ENCODE measurements at places on chromosomes 1 and 21.

GRCh38 chr1:42758641-42759040, 8.2 kb downstream of the P3H1 start:
- no peak for DNase-seq

GRCh38 chr1:235265900-235266299, 62.1 kb downstream of the ARID4B start:
- no peak for DNase-seq

GRCh38 chr1:182147136-182147820, 85.8 kb upstream of the ZNF648 start:
- DNase-seq = no peak

- DNase-seq = no peak
Observed at GRCh38 chr1:94697839-94698238, 122.3 kb upstream of the SLC44A3 start.

GRCh38 chr1:242534753-242535152, 10.3 kb upstream of the PLD5 start:
- DNase-seq = no peak

DNA sequence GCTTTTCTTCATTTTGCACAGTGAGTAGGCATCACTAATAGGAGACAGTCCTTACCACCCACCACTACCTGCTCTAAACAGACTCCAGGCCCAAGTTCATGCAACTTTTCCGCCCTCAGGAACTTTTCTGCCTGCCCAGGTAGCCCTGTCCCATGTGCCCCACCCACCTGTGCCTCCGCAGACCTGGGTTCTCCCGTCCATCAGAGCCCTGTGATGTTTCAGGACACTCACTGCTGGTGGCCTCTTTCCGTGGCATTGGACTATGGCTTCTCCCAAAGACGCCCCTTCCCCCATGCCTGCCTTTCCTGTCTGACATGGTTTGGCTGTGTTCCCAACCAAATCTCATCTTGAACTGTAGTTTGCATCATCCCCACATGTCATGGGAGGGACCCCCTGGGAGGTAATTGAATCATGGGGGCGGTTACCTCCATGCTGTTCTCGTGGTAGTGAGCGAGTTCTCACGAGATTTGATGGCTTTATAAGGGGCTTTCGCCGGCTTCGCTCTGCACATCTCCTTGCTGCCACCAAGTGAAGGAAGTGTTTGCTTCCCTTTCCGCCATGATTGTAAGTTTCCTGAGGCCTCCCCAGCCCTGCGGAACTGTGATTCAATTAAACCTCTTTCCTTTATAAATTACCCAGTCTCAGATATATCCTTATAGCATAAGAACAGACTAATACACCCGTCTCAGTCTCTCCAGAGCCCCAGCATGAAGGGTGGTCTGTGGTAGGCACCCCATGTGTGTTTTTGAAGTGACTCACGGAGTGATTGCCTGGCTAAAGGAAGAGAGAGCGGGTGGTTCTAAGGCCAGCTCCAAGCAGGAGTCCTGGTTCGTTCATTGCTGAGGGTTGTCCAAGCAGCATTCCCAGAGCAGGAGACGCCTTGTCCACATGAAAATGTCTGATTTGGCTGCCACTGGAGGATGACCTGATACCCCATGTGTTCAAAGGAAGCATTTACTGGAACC, 86.0 kb upstream of the ZBTB40 start:
- no peak for DNase-seq

GRCh38 chr1:111509997-111510375, 6.6 kb upstream of the ADORA3 start:
- no peak for DNase-seq

GRCh38 chr1:161305867-161306519, 3.8 kb downstream of the MPZ start:
- DNase-seq = no peak

DNA sequence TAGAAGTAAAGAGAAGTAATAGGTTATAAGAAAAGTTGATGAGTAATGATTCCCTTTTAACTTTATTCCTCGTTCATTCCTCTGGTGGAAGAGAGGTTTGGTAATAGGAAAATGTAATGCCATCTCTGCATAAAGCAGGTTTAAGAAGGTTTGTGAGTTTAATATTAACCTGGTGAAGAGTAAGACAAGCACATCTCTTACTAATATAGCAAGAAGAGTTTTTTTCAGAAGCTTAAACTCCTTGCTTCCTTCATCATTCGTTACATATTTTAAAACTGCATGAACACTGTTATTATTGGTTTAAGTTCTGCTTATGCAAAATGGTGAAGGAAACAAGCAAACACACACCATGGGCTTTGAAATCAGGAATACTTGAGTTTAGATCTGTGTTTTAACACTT, 9.2 kb upstream of the PLA2G4A start:
- DNase-seq = no peak

DNA sequence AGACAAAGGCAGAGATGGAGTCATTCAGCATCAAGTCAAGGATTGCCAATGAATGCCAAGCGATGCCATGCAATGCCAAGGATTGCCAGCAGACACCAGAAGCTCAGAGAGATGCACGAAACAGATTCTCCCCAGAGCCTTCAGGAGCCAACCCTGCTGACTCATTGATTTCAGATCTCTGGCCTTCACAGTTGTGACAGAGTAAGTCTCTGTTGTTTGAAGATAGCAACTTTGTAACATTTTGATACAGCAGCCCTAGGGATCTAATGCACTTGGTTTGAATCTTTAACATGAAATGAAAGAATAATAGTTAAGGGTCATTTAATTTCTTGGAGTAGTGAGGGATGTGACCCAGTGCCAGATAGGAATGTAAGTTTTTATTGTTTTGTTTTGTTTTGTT, 287.4 kb upstream of the RUNX1 start:
- DNase-seq = no peak

DNA sequence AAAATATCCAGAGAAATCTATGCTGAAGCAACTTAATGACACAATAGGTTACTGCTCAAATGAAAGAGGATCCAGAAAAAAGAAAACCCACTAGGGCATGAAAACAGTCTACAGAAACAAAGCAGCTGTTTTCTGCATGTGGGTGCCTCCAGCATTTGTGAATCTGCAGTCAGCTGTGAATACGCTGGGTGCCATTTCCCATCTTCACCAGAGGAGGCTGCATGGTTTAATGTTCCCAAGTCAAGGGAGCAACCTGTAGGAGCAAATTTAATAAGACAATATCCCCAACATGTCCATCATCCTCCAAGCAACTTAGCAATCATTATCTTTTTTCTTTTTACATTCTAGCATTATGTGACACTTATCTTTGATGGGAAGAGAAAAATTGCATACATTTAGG, 396.6 kb downstream of the BRINP2 start:
- DNase-seq = no peak

- DNase-seq = no peak
Observed at GRCh38 chr1:233304489-233305102, 9.1 kb upstream of the PCNX2 start.

GRCh38 chr1:150788946-150789345, 19.1 kb downstream of the CTSK start:
- no peak for DNase-seq

- DNase-seq = no peak
Observed at GRCh38 chr1:17191990-17192242, 13.0 kb upstream of the PADI1 start.

GRCh38 chr1:113488576-113489177, 98.4 kb downstream of the MAGI3 start:
- no peak for DNase-seq

DNA sequence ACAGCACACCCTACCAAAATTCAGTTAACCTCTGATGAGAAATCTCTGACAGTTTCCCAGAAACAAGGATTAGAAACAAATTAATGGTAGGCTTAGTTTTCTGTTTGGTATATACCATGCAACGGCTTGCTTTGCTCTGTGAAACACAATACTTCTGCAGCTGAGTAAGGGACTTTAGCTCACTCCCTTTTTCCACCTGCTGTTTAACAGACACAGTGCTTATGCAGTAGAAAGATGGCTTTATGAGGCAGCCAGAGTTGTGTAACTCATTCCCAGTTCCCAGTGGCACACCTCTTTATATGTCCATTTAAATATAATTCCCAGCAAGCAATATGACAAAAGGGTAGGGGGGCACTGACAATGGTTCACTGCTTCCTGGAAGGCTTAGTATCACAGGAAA, 124.0 kb downstream of the PIGK start:
- no peak for DNase-seq

- no peak for DNase-seq
Observed at GRCh38 chr1:109756848-109757521, 6.7 kb downstream of the EPS8L3 start.

DNA sequence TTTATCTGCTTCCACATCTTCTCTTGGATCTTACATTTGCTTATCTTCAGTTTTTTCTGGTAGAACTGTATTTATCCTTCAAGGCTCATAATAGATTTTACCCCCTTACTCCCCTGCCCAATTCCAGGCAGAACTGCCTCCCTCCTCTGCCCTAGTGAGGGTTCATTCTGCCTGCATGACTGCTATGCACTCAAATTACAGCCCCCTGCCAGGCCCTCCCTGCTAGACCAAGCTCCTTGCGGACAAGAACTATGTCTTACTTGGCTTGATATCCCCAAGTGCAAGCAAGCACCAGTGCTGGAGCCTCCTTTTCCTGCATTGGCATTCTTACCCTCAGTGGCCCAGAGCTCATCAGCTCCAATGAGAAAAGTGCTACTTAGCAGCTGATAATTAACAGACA, 18.1 kb downstream of the MAPKAPK2 start:
- DNase-seq = no peak

DNA sequence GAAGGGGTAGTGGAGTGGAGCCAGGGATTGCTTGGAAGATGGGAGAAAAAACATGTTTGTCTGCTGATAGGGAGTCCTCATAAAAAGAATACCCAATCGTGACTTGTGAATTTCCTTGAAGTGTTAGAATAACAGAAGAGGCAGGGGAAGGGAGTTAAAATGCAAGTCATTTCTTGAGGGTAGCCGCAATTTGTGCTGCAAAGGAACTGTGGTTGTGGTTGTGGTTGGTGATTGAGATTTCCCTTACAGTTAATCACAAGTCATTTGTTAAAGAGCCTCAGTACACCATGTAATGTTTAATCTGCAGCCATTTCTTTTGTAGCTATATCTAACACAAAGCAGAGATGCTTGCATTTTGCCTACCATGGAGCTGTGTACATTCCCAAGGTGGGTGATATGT, 38.5 kb upstream of the EGLN1 start:
- DNase-seq = no peak

DNA sequence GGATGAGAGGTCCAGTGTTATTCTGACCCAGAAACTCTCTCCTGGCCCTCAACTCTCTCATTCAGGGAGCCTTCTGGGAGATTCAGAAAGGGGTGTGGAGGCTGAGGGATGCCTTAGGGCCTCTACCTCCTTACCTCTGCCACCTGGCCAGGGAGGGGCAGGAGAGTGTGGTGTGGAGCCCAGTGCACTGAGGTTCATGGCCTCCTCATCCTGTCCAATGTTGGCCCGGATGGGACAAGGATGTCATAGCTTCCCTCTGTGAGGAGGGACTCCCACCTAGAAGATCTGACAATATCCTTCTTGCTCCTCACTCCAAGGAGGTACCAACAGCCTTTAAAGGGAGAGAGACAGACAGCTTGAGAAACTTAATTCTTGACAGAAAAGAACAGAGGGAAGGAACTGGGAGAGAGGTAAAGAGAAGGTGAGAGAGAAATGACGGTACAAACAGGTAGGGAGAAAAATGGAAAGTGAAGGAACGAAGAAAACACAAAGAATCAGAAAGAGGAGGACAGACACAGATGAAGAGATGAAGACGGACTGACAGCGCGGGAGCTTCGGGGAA, 779 bp downstream of the BEND5 start:
- DNase-seq = no peak

DNA sequence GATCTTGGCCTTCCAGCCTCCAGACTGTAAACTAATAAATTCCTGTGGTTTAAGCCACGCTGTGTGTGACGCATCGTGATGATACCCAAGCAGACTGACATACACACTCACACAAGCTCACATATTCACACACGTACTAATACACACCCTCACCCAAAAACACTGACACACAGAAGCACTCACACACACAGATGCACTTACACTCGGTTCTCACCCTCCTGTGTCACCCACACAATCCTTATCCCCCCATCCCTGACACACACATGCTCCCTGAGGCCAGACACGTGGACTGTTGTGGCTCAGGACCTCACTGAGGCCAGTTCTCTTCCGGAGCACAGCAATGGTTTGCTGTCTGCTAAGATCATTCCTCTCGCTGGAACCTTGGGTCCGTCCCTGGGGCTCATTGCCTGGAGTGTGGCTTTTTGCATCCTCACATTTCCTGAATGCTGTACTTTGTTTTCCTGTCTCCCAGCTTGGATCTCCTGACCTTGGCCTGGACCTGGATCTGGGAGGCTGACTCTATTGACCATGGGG, 76.9 kb upstream of the LYST start:
- no peak for DNase-seq

- DNase-seq = no peak
Observed at GRCh38 chr1:224722838-224723237, 106.7 kb downstream of the CNIH3 start.

- no peak for DNase-seq
Observed at GRCh38 chr1:22709891-22710700, 543 bp upstream of the EPHB2 start.

DNA sequence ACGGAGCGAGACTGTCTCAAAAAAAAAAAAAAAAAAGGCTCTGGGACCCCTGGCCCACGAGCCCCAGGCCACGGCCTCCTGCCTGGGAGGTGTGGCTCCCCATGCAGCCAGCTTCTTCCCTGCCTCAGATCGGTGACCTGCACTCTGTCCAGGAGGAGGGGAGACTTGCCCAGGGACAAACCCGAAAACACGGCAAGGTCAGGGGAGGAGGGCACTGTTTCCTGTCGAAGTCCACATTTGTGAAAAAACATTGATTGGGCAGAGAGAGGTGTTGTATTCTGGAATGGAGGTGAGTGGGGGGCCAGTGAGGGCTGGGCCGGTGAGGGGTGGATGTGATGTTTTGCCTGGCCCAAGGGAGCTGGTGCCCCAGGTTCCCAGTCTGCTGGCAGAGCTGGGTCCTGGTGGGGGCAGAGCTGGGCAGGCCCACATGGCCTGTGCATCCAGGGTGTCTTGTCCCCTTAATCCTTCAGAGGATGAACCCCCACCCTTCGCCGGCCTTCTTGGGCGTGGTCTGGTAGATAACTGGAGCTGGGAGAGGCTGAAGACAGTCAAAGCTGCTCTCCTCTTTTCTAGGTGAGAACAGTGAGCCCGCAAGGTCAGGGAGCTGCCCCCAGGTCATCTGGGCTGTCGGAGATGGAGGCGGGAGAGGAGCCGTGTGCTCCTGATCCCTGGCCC, 12.4 kb upstream of the FAAP20 start:
- no peak for DNase-seq

- DNase-seq = no peak
Observed at GRCh38 chr1:44030605-44031251, 534 bp downstream of the SLC6A9 start.

DNA sequence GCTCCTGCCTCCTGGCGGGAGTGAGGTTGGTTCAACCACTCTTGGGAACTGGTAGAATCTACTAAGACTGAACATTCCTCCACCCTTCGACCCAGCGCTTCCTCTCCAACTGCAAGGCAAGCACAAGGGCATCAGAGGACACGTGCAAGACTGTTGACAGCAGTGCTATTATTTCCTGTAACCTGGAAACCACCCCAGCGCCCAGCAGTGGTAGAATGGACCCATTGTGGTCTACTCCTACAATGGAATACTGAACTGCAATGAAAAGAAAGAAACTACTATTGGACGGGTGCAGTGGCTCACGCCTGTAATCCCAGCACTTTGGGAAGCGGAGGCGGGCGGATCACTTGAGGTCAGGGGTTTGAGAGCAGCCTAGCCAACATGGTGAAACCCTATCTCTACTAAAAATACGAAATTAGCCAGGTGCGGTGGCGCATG, 33.0 kb upstream of the TARDBP start:
- DNase-seq = no peak
